ENCODE measurements at places on chromosomes 5 and 9.

- no peak for DNase-seq
Observed at GRCh38 chr5:134263801-134264200, 37.9 kb upstream of the PPP2CA start.

DNA sequence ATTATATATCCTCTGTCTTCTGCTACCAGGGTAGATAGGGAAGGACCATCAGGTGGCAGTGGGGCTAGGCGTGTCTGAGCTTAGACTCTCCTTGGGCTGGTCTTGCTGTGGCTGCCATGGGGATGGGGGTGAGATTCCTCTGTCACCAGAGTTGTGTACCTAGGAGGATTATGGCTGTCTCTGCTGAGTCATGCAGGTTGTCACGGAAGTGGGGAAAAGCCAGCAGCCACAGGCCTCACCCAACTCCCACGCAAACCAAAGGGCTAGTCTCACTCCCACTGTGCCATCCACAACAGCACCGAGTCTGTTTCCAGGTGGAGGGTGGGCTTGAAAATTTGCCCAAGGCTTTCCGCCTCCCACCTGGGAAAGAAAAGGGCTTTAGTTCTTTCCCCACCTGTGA, 476.1 kb downstream of the CYLC2 start:
- no peak for DNase-seq

DNA sequence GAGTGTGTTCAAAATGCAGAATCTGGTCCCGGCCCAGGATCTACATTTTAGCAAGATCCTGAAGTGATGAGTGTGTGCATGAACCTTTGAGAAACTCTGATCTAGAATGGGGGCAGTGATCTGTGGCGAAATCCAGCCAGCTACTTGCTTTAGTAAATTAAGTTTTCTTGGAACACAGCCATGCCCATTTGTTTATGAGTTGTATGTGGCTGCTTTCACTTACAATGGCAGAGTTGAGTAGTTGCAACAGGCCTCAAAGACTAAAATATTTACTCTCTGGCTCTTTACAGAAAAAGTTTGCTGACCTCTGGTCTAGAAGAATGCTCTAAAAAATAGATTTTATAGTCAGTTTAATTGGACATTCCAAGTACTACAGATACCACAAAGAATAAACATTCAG, 588.3 kb downstream of the BNC2 start:
- DNase-seq, result no peak

DNA sequence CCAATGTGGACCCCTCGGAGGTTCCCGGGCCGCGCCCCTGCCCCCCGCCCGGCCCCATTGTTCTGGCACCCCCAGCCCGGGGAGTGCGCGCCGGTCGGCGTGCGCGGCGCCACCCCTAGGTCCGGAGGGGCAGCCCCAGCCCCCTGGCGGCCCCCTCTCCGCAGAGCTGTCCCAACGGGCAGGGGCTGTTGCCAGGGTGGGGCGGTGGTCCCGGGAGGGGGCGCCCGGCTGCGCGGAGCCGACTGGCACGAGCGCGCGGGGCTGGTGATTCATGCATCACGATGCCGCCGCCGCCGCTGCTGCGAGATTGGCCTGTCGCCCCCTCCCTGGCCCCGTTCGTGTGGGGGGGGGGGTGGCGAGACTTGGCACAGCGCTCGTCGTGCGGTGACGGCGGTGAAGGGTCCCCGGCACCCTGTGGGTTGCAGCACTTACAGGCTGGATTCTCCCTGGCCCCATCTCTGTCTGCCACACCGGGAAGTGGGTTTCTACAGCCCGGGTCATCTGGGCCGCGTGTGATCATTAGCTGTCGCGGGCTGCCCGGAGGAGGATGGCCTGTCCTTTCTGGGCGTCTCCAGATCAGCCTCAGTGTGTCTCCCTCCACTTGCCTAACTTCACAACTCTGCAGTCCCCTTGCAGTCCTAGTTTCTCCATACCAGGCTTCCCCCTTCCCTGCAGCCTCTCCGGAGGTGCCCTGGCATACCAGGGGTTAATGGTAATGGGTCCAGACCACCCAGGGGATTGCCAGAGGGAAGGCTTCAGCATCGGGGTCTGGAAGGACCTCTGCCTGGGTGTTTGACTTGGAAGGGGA, 858 bp downstream of the NCS1 start:
- peak; percentile 60 for DNase-seq

DNA sequence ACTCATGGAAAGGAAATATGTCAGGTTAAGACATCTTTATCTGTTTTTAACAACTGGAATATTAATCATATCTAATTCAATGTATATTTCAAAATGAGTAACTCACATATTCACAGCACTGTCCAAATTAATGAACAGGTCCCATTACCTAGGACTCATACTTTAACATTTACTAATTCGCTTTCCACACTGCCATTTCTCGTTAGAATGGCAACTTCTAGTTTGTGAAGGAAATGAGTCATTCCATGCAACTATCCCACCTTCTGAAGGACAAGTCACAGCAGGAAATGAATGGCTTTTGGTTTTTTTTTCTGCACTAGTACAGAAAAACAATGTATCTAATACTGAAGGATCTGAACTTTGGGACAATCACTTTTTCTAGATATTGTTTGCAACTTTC, 24.6 kb upstream of the IFNK start:
- DNase-seq, result no peak

- DNase-seq, result no peak
Observed at GRCh38 chr5:73654171-73654811, 28.3 kb downstream of the ARHGEF28 start.

GRCh38 chr5:18380729-18381362, 746.6 kb downstream of the TAF11L14 start:
- no peak for DNase-seq
